ENCODE measurements at places on chromosomes 4 and X.

DNA sequence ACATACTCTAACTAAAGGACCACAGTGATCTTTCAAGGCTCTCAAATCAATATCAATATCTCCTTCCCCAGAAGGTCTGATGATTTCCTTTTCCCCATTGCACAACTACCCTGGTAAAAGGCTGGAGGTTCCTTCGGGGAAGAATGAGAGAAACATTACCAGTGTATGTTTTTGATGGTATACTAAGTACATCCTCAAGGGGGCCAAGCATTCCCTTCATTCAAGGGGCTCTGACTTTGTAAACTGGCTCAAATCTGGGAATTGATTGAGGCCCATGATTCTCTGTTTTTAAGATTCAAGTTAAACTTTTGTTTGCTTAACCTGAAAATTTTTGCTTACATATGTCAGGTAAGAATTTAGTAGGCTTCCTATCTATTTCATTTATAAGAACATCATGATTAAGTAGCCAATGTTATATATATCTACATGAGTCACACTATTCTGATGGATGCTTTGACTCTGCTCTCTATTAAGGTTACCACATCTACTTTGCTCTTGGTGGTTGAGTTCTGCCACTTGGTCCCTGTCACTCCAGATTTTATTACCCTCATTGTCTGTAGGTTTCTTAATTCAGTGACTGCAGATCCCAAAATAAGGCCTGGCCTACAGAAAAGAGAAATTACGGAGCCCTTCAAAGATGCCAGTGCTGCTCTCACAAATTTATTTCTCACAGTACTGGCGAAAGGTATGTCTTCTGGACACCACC, 16.4 kb upstream of the GUCY1B1 start:
- no peak for DNase-seq

GRCh38 chrX:17550011-17550410, 175.0 kb downstream of the NHS start:
- DNase-seq: no peak

DNA sequence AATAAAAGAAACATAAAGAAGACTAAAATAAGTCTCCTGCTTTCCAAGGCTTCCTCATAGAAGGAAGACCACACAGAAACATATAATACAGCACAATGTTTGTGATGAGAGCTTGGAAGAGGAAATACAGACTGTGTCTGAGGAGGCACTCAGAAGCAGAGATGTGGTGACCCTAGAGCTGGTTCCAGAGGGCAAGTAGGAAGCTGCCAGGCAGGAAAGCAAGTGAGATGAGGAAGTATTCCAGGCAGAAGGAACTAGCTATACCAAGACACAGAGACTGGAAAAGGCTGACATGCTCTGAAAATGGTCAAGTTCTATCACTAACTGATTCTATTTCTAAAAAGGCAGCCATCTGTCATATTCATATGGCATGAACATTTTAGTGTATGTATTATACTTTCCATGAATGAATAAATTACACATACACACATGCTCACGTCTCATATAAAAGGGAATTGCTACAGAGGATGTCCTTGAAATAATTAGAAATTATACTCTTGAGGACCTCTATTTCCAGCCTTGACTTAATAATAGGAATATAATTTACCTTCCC, 16.6 kb upstream of the HSFX2 start:
- DNase-seq: no peak

DNA sequence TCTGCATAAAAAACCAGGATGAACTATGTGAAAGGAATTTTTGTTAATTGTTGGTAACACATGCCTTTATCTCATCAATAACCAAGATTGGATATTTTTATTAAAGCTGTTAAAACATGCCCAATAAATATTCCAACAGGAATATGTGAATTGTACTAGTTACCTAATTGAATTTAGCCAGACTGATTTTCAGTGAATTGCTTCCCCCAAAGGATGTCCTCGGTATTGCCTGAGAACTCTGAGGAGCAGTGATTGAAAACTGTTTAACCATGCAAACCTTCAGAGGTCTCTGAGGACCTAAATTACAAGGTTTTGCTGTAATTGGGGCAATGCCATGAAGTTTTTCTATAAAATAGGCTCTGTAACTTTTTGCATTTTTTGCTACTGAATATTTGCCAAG, 66.6 kb downstream of the BLTP1 start:
- DNase-seq: no peak

DNA sequence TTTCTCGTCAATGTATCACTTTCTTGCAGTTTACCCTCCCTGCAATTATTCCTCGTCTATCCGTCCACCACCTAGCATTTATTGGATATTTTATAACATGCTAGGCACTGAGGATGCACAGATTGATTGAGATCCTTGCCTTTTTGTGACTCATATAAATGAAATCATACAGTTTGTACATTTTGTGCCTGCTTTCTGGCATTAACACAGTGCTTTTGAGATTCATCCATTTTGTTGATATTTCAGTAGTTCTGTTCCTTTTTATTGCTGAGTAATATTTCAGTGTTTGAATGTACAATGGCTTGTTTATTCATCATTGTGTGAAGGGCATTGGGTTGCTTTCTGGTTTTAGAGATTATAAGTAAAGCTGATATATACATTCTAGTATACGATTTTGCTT, 841 bp downstream of the TBC1D19 start:
- no peak for DNase-seq

- DNase-seq: no peak
These were observed 27.5 kb upstream of the PCDH18 start for GRCh38 chr4:137559801-137560200.

GRCh38 chrX:39966176-39966575, 131.6 kb downstream of the BCOR start:
- no peak for DNase-seq

DNA sequence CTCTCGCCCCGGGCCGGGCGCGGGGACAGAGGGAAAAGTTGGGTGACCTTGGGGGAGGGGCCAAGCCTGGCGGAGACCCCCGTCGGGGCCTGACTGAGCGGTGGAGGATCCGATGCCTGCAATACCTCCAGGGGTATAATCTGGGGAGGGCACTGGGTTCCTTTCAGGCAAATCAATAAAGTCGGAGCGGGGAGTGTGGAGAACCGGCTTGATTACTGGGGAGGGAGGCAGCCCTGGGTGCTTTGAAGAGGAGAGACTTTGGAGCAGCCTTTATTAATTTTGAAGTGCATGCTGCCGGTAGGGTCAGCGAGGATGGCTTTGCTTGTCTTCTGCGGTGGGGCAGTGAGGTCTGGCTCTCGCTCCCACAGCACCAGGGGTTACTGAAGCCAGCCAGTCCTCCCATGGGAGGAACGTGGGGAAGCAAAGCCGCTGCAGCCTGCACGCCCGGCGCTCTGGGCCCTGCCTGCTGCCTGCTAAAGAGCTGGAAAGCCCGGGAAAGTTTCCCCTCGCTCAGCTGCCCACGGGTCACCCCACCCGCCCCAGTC, 403 bp upstream of the LGI2 start:
- DNase-seq: no peak
